Activated CD8-positive, alpha-beta memory T cell treated with anti-CD3 and anti-CD28 coated beads, Interleukin-2, amount 10 ng/mL, durations not matched to agents 7 days and 5 days (primary cell): ENCODE measurements at places on chromosomes 2 and 18. TPM values are rescaled to one million over a fixed set of nuclear protein-coding genes. Genes with fewer than 3 reads are reported as not detected.

GRCh38 chr2:121034551-121034950 lies 250.5 kb downstream of the TFCP2L1 start:
- peak; percentile 14 for DNase-seq

DNA sequence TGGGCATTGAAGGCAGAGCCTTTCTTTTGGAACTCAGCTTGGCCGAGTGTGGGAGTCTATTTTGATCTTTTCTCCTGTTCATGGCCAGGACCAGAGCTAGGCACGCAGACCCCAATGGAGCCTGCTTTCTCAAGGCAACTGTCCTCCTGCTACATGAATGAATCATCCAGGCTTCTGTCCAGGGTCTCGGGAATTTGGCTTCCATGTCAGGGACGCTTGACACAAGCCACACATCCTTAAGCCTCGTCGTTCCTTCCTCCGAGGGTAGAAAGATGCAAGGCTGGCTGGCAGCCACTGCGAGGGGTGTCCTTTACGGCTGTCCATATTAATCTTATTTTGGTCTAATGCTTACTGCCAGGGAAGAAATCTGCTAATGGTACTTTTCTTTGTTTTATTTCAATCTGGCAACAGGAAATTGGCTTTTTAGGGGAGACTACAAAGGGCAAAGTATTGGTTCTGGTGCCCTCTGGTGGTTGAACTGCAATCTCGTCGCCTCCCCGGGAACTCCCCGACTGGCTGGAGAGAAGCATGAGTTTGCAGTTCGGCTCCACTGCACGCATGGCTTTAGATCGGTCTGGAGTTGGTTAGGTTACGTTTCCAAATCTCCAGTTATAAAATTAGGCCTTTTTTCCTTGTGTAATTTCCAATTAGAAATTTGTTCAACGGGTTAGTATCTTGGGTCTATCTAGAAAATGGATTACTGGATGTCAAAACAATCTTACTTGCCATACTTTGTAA lies 135.2 kb downstream of the ALPK2 start:
- DNase-seq = peak; percentile 78

- DNase-seq = no peak
These were observed 203.8 kb upstream of the SIX2 start for GRCh38 chr2:45212953-45213635.

DNA sequence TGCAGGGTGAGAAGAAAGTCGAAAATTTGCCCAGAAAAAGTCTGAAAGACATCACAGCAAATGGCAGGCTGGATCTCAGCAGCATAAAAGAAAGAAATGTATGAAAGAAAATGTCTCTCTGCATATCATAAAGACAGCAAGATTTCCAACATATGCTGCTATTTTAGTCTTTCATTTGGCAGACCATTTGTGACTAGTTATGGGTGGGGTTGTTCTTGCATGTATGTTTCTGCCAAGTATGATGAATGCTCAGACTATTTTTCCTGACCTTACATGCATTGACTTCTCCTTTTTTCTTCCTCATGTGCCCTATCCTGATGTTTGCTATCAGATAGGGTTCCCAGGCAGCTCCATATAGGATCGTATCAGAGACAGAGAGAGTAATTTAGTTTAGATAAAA lies 58.5 kb upstream of the PARD3B start:
- no peak for DNase-seq

DNA sequence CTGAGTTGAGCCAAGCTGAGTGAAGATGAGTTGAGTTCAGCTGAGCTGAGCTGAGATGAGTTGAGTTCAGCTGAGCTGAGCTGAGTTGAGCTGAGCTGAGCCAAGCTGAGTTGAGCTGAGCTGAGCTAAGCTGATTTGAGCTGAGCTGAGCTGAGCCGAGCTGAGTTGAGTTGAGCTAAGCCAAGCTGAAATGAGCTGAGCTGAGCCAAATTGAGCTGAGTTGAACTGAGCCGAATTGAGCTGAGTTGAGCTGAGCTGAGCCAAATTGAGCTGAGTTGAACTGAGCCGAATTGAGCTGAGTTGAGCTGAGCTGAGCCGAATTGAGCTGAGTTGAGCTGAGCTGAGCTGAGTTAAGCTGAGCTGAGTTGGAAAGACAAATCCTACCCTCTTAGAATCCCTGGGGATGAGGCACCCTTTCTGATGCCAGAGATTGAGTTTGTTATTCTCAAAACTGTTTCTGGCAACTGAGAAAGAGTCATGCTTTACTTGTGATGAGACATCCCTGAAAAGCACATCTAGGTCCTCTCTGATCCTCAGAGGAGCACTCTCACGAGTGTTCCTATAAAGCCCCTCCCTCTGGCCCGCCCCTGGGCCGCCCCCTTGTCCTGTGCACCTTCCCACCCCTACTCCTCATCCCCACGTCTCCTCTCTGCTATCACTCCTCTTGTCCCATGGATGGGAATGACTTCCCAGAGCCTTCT lies 116.5 kb downstream of the MCFD2 start:
- no peak for DNase-seq

DNA sequence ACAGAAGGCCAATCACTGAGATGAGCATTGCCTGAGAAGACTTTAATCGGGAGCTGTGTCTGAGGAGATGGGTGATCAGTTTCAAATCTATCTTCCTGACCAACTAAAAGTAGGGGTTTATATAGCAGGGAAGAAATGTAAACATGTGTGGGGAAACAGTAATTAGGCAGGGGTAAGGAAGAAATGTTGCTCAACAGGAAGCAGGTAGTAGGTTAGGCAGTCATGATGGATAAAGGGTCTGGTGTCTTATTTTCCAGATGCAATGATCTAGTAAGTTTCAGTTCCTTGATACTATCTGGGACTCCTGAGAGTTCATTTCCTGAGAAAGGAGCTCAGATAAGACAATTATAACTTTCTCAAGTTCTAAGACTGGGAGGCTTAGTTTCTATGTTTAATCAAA lies 33.8 kb upstream of the DNAJC10 start:
- DNase-seq = no peak

DNA sequence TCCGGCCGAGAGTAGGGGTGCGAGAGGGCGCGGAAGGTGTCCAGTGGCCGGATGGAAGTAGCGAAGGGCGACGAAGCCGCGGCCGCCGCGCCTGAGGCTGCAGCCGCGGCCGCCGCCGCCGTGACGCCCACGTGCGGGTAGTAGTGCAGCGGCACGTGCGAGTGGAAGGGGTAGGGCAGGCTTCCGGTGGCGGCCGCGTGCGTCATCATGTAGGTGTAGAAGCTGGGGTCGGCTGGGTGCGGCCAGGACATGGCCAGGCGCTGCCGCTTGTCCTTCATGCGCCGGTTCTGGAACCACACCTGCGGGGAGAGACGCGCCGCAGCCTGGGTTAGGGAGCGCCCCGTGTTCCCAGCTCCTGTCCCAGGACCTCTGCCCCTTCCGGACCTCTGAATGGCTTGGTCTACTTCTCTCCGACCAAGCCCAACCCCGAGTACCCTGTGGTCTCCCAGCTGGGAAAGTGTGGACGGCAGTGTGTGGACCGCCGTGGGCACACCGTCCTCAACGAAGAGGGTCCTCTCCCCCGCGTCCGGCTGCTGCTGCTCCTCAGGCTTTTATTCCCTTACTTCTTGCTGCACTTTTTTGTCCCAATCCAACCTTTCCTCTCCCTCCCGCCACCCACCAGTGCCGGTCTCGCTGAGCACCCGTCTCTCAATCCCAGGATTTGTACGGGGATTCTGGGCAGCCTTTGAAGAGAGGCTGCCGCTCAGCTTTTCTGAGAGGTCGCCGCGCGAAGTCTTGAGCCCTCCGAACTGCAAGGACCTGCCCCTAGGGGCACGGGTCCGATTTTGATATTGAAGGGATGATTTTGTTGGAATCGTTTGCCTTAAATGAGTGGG lies 3.0 kb downstream of the EVX2 start:
- DNase-seq = peak; percentile 37

- no peak for DNase-seq
These were observed 357.0 kb downstream of the FBXO15 start for GRCh38 chr18:73790587-73790986.

DNA sequence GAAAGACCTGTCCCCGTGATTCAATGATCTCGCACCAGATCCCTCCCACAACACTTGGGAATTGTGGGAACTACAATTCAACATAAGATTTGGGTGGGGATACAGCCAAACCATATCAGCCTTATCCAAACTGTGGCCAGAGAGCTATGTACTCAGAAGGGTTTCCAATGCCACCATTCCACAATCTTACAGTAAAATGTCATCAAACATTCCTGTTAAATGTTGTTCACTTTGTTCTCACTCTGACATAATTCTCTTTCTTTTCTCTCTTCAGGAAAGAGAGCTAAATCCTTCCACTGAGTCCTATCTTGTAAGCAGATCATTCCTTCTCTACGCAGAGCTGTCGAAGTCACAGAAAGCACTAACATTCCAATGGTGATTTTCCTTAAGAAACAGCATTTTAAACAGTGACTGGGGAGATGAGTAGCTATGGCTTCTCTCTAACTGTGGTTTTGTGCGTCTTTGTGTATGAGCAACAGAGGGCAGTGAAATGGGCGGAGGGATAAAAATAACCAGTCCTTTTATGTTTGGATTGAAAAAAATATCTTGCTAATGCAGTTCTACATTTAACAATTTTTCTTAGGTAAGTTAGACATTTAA lies 684.7 kb downstream of the EPHA4 start:
- no peak for DNase-seq

DNA sequence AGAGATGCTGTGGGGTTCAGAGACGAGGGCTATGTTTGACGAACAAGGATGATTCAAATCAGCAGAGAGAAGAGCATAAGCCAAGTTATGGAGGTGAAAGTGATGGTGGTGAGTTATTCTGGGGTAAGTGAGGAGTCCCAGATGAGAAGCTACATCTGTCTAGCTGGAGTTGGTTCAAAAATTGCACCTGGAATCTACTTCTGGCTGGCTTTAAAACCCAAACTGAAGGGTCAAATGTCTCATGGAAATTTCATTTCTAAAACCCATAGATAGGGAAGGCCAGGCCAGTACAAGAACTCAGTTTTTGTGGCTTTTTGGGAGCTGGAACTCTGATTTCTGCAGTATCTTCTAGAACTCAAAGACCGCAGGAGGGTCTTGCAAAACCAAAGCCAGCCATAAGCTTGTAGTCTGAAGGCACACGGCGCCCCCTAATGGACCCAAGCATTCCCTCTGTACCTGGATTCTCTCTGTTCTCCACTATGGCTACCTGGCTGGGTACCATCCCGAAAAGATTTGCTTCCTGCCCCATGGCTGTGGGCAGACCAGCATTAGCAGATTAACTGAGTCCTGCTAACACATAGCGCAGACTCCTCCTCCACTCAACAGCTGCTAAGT lies 229.1 kb upstream of the SLC14A2 start:
- no peak for DNase-seq

DNA sequence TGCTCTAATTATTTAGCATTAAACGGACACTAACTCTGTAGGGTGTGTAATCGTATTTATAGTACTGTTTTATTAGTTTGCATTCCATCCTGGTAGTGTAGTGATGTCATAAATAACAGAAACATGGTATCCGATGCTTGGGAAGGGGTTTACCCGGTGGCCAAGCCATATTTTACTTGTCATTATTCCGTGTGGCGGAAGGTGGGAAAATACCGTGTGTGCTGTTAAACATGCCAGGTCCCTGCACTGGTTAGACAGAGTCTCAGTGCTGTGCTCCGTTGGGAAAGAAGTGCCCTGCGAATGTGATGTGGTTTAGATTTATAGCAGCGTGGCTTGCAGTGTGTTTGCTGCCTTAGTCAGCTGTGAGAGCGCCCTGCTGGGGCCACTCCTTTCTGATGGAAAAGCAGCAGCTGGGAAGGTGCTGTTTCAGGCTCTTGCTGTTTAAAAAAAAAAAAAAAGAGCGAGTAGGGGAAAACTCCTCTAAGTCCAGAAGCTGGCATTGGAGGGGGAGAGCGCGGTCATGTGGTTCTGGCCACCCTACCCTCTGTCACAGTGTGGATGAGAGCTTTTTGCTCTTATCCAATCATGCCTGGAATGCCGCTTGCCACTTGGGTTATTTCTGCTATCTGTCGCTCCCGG lies 211.0 kb downstream of the NEDD4L start:
- no peak for DNase-seq

SP140 gene
- 142 TPM for total RNA-seq

SLC8A1 gene
- total RNA-seq = 0.44 TPM

SERPINB3 gene
- not detected for total RNA-seq

GCKR gene
- total RNA-seq = not detected

LYPD6 gene
- total RNA-seq = not detected

DSEL gene
- total RNA-seq = 0.06 TPM

DAW1 gene
- total RNA-seq = not detected

ASPRV1 gene
- 1.3 TPM for total RNA-seq

PPP4R1 gene
- 30.3 TPM for total RNA-seq

SLC40A1 gene
- total RNA-seq = 0.47 TPM

IL36B gene
- not detected for total RNA-seq

RAPGEF4 gene
- total RNA-seq = 0.21 TPM
